Stimulated activated CD4-positive, alpha-beta T cell treated with anti-CD3 and anti-CD28 coated beads, Interleukin-2, amount 100 ng/mL, for 4 hours (primary cell): ENCODE measurements at places on chromosomes 1 and 21.

DNA sequence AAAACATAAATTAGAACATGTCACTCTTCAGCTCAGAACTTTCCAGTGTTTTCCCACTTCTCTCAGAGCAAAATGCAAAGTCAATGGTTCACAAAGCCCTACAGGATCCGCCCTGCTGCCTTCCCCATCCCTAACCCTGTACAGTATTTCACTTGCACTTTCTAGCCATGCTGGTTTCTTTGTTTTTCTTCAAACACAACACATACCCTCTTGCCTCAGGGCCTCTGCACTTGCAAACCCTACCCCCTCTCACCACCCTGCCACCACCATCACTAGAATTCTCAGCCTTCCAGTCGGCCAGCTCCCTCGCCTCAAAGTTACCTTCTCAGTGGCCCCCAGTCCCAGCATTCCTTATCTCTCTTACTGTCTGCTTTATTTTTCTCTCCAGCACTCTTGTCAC lies 17.6 kb downstream of the TEX35 start:
- DNase-seq = no peak

GRCh38 chr1:22592919-22593790 lies 29.9 kb downstream of the EPHA8 start:
- DNase-seq = no peak

DNA sequence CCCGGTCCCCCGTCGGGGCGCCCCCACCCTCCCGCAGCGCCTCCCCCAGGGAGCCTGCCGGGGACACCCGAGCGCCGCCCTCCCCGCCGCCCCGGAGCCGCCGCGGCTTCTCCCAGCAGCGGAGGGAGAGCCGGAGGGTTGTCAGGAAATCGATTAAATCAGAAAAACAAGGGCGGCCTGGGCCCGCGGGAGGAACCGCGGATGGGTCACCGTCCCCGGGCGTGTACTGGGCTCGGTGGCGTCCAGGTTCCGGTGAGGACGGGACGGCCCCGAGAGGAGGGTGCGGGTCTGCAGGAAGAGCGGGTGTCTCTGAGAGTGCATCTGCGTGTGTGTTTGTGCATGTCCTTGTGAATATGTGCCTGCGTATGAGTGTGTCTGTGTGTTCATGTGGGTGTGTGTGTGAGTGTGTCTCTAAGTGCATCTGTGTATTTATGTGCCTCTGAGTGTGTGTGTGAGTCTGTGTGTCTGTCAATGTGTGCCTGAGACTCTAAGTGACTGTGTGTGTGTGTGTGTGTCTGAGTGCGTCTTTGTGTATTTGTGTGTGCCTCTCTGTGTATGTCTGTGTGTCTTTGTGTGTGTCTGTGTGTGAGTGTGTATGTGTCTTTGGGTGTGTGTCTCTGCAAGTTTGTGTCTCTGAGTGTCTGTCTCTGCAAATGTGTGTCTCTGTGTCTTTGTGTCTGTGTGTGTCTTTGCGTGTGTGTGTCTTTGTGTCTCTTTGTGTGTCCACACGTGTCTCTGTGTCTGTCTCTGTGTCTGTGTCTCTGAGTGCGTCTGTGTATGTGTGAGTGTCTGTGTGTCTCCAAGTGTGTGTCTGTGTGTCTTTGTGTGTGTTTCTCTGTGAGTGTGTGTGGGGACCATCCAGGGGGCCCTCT lies 1.1 kb downstream of the SPSB1 start:
- DNase-seq = no peak

DNA sequence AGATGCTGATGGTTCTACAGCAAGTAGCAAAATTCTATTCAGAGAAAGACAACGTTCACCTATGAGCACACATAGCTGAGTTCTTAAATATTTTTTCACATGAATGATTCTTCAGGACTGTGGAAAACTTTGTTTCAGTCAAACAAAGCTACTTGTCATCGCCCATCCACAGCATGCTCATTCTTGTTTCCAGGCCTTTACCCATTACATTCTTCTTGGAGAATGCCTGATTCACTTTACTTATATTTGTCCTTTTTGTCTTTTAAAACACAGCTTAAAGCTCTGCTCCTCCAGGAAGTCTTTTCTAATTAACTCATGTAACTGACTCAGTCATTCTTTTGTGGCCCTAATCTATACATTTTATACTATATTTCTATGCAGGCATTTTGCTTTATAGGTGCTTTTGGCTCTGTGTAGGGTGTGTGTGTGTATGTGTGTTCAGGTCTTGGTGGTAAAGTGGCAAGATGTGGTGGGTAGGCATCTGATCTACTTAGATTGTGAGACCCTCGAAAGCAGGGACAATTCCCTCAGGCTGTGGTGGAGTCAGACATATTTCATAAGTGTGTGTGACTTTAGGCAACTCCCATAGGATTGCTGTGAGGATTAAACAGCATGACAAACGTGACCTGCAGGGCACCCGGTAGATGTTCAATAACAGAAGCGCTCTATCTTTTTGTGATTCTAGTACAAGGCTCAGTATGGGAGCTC lies 11.8 kb upstream of the MARK1 start:
- DNase-seq = no peak

DNA sequence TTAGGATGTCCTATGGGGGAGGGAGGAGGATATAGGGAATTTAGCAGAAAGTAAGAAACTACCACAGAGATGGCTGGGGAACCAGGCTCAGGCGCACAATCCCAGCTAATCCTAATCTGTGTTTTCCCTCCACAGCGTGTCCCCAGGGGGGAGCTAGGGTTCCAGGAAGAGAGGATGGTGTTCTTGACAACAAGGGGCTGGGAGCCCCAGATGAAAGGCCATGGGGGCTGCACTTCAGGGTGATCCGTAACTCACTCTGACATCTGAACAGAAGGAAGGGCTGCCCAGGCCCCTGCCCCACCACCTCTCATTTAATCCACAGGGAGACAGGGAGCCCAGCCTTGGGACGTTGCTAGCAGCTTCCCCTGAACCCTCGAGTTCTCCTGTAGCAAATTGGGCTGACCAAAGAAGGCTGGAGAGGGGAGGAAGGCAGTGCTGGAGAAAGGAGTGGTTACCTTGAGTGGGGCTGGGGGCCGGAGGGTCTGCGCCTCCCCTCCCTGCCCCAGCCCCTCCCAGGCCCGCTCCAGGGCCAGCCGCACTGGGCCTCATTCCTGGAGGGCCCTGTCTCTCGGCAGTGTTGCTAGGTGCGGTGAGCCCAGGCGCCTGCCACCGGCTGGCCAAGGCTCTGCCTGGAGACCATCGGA lies 131.7 kb downstream of the TMEM53 start:
- DNase-seq = no peak

GRCh38 chr1:41380195-41380594 lies 19.0 kb downstream of the FOXO6 start:
- DNase-seq = no peak

GRCh38 chr1:218463194-218464156 lies 118.3 kb downstream of the TGFB2 start:
- DNase-seq = no peak

- no peak for DNase-seq
Observed at GRCh38 chr1:46535063-46535462, 16.4 kb downstream of the KNCN start.

DNA sequence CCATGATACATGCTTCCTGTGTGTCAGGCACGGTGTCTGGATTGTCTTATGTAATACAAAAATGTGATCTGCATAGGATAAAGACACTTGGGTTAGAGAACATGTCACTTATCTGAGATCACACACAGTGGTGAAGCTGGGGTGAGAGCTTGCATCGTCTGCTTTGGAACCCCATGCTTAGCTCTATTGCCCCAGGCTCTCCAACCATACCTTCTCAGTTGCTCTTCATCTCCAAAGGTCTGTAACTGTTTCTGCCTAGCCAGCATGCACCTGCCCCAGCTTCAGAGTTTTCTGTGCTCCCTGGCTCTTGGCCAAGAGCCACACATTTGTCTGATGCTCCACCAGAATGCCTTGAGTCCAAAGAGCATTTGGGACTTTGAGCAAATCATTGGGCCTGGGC lies 93.9 kb upstream of the COG2 start:
- DNase-seq = no peak

DNA sequence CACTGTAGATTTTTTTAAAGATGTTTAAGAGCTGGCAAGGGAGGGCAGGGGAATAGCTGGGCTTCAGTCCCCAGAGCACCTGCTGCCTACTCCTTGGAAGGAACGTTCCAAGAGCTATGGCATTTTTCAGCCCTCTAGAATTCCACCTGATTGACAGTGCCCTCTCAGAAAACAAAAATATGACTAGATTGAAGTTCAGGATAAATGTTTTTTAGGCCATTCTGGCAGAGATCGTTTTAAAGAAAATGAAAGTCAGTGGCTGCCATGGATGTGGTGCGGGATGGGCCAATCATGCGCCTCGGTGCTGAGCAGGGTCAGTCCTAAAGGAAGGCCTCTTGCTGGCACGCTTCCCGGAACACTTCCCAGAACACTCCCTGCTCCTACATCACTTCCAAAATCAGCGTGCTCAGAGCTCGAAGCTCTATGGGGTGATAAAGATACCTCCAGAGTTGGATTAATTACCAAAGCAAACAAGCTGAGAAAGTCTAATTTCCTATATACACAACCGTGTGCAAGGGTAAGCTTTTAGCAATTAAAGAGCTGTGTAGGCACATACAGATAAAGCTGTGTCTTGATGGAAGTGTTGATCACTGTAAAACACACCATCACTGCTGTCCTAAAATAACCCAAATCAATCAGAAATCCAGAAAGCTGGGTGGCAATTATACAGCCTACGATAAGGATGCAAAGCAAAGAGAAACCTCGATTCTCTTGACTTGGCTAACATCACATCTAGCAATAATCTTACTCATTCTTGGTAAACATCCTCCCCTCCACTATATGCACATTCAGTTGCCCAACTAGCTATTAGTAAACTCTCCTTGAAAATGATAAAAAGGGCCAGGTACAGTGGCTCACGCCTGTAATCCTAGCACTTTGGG lies 34.6 kb downstream of the TGFBR3 start:
- DNase-seq = no peak

DNA sequence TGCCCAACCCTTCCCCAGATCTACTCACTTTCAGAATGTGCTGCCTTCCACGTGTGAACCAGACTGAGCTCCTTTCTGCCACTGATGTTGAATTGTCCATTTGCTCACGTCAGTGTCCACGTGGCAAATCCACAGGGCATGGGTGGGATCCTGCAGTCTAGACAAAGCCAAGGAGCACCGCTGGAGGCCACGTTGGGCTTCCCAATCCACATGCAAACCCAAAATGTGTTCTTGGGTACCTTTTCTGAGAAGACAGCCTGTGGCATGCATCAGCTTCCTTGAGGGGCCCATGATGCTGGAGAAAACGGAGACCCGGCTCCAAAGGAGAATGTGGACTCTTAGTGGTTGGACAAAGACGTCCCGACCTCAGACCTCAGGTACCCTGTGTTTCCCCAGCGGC lies 87.6 kb downstream of the PDE9A start:
- DNase-seq = no peak

- DNase-seq = no peak
Observed at GRCh38 chr1:8908388-8909151, 30.1 kb upstream of the ENO1 start.

DNA sequence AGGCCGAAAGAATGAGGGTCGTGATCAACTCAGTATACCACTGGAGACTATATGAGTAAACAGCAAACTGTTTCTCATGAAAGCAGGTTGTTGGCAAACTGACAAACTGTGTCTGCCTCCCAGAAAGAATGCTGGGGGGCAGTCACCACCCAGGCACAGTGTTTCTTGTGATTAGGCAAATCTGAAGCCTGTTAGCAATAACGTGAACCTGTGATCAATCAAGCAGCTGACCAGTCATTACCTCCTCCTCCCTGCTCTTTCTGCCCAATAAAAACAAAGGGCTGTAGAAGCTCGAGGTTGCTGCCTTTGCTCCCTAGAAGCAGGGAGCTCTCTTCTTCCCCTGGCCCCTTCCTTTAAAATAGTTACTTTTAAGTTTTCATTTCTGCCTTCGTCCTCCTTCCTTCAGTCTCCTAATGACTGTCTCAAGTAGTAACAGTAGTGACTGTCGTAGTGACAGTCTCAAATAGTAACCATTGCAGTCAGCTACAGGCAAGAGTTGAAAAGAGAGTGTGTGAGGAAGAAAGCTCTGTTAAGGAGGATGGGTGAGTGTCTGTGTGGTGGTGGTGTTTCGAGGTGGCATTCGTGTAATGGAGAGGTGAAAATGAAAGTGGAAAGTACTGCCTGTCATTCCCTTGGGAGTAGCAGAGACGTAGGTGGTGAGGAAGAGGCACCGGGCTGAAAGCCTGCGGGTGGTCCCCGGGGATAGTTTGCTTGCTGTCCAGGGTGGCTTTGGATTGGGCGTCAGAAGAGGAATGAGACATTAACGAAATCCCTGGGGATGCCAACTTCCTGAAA lies 14.5 kb downstream of the HHAT start:
- DNase-seq = no peak

DNA sequence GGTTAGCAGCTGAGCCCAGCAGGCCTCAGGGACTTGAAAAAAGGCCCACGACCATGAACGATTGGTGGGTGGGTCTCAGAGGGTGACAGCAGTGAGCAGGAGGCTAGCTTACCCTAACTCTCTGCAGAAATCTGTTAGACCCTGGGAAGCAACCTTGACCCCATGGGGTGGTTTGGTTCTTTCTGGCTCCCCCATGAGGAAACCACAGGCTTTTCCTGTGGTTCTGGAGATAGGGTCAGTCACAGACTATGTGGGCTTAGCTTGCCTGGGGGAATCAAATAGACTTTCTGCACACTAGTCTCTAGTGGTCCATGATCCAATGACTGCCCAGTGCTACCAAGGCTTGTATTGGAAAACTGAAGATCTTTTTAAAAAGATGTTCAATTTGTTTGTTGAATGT lies 118.1 kb downstream of the PLXNA2 start:
- DNase-seq = no peak

- DNase-seq = peak; percentile 96
Observed at GRCh38 chr1:11805422-11806306, at the start of the genes CLCN6 and MTHFR. CLCN6 (plus strand) TSS chr1:11806191; CDS start chr1:11806263, 72 bp downstream. MTHFR (minus strand) TSS chr1:11805964; CDS start chr1:11803116, 2,848 bp downstream.

DNA sequence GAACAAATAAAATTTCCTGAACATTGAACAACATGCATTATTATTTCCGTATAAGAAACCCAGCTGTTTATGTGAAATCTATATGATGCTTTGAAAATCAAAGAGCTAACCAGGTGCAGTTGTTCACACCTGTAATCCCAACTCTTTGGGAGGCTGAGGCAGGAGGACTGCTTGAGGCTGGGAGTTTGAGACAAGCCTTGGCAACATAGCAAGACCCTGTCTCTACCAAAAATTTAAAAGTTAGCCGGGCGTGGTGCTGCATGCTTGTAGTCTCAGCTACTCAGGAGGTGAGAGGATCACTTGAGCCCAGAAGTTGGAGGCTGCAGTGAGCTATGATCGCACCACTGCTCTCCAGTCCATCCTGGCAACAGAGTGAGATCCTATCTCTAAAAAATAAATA lies 4.8 kb upstream of the ZNF281 start:
- DNase-seq = no peak

DNA sequence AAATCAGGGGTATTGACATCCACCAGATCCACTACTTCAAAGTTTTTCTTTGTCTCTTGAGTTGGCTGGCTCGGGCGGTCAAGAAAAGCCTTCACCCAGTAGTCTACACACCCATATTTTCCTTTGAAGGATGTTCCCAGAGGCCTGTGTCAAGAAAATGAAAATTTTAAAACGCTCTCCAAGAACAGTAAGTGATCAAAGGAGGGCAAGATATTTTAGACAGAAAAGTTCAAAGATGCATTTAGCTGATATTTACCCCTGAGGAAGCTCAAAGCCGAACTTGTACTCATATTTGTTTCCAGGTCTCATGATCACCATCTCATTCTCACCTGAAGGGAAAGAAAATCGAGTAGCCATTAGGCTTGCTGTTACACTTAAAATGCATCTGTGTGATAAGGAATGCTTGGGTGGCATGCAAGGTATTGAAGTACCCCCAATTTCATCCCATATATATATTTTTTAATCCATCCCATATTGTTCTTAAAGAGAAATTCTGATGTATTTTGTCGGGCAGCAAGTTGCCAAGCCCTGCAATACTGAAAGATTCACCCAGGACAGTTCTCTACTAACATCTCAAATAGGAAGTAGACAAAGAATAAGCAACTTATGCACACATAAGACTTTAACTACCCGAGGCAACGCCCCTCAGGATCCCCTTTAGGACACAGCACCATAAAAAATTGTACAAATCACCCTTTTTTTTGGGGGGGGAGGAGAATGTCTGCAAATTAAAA lies 1.1 kb downstream of the TXNIP start:
- DNase-seq = no peak
